ENCODE measurements at places on chromosomes 16 and 17.

DNA sequence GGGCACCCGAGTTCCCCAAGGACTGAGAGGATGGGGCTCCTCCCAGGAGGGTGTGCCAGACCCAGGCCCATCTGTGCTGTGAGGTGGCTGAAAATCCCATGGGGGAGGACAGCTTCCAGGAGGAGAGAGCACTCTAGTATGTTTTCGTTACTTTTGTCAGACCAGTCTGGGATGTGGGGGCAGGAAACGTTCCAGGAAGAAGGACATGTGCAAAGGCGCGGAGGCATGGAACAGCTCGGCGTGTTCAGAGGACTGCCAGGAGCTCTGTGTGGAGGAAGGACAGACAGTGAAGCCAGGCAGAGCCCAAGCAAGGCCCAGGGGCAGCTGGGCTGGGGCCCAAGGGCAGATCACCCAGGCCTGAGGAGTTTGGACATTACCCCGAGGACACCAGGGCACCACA lies 7.0 kb downstream of the CA4 start:
- no peak for DNase-seq

DNA sequence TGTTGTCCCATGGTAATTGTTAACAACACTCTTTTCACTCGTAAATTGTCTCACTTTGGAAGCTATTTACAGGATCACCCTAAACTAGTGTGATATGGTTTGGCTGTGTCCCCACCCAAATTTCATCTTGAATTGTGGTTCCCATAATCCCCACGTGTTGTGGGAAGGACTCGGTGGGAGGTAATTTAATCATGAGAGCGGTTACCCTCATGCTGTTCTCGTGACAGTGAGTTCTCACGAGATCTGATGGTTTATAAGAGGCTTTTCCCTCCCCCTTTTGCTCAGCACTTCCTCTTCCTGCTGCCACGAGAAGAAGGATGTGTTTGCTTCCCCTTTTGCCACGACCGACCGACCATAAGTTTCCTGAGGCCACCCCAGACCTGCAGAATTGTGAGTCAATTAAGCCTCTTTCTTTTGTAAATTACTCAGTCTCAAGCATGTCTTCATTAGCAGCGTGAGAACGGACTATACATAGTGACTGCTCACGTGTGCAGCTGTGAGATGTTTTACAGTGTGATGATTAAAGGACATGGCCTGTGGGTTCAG lies 34.4 kb downstream of the DNAH3 start:
- DNase-seq, result peak; percentile 84

GRCh38 chr17:67687511-67687910 lies 30.2 kb upstream of the NOL11 start:
- no peak for DNase-seq

GRCh38 chr16:28064706-28065249 lies 1.3 kb upstream of the GSG1L start:
- no peak for DNase-seq

DNA sequence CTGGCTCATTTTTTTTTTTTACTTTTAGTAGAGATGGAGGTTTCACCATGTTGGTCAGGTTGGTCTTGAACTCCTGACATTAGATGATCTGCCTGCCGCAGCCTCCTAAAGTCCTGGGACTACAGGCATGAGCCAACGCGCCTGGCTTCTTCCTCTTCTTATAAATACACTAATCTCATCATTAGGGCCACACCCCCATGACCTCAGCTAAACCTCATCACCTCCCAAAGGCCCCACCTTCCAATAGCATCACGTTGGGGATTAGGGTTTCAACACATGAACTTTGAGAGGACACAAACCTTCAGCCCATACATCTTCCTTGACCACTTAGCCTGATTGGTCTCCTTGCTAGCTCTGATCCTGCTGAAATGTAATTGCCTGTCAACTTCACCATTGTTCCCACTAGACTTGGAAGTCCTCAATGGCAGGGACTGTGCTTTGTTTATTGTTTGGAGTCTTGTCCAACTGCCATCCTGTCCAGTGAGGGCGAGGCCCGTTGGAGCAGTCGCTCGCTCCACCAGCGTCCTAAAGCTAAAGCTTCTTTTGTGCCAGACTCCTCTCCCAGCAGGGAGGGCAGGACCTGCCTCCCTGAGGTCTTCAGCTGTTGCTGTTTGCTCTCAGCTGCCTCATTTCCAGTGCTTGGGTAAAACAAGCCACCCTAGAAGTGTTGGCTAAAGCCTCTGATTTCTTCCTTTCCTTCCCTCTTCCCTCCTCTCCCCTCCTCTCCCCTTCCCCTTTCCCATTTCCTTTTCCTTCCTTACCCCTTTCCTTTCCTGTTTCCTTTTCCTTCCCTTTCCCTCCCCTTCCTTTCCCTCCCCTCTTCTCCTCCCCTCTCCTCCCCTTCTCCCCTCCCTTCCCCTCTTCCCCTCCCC lies 85.3 kb downstream of the HAPSTR1 start:
- DNase-seq, result no peak

DNA sequence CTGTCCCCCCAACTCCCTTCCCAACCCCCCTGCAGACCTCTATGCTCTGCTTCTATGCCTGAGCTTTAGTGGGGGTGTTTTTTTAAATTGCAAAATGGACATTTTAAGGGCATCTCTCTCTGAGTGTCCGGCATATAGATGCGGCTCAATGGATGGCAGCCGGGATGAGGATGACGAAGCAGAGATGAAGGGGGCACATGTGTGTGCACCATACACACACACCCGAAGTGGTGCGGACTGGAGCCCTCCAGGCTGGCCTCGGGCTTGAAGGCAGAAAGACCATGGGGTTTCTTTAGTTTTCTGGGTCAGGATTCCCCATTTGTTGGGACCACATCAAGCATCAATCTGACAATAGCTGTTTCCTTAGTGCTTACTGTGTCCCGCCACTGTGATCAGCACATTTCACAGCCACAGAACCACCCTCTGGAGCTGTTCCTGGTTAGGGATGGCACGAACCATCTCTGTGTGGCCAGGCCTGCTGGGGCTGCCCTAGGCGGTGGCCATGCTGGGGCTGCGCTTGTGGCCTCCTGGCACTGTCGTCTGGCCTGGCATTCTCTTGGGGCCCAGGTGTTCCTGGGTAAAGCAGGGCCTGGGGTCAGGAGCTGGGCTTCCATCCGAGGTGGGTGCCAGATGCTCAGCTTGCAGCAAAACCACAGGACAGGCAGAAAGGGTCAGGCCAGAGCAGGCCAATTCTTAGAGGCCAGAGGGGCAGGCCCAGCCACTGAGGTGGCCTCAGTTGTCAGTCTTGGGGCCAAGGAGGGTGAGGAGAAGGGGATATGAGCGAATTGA lies 49.9 kb downstream of the NT5M start:
- DNase-seq, result no peak

- no peak for DNase-seq
Observed at GRCh38 chr17:47305302-47305923, 18.3 kb upstream of the EFCAB13 start.

DNA sequence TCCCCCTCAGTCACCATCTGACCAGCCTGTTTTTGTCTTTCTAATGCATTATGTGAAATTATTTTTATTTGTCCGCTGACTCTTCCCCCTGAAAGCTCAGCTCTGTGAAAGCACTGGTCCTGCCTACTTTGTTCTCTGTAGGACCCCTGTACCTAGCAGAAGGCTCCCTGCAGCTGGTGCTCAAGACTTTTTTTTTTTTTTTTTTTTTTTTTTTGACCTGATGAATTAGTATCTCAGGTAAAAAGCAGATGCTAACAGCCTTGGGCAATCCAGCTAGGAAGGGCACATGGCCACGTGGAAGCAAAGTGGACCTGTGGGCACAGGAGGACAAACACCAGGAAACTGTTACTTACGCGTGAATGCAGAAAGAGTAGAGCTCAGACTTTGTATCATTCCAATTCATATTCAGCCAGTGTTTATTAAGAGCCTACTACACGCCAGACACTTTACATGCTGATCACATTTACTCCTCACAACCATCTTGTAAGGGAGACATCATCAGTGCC lies 629 bp upstream of the UNC119 start:
- DNase-seq, result no peak

DNA sequence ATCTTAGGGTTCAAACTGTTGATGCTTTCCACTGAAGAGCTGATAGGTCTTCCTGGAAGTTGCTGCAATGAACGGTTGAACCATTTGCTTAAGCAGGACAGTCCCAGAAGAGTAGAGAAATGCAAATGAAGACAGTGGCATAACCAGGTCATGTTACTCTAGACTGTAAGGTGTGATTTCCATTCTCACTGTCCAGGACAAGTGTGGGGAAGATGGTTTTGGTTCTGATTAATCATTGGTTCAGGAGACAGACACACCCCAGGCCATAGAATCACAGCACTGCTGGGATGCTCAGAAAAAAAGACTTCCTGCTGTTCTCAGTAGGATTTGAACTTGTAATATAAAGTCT lies 34.8 kb upstream of the XYLT2 start:
- DNase-seq, result no peak

DNA sequence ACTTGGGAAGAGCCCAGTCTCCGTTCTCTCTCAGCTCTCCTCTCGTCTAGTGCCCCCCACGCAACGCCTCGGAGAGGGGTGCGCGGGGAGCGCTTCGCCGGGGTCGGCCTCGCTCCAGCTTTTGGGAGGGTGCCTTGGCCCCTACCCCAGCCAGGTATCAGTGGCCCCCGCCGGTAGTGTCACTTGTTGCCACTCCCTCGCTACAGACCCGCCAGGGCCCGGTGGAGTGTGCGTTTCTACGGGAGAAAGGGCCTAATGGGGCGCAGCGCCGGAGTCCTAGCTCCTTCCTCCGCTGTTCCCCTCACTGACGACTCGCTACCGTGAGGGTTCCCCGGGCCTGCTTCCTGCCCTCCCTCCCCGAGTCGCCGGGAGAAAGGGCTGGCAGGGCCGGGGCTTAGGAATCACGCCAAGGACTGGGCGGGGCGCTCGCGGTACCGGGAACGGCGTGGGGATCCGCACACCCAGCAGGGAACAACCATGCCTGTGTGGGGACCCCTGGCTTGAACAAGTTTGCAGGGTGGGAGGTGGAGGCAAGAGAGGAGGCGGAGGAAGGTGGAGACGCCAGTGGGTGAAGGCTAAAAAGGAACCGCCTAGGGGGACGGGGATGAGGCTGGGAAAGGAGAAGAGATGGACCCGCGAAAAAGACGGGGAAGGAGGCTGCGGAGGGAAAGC lies 997 bp upstream of the CDH11 start:
- no peak for DNase-seq

GRCh38 chr17:6548034-6548433 lies 8.3 kb downstream of the PITPNM3 start:
- no peak for DNase-seq

DNA sequence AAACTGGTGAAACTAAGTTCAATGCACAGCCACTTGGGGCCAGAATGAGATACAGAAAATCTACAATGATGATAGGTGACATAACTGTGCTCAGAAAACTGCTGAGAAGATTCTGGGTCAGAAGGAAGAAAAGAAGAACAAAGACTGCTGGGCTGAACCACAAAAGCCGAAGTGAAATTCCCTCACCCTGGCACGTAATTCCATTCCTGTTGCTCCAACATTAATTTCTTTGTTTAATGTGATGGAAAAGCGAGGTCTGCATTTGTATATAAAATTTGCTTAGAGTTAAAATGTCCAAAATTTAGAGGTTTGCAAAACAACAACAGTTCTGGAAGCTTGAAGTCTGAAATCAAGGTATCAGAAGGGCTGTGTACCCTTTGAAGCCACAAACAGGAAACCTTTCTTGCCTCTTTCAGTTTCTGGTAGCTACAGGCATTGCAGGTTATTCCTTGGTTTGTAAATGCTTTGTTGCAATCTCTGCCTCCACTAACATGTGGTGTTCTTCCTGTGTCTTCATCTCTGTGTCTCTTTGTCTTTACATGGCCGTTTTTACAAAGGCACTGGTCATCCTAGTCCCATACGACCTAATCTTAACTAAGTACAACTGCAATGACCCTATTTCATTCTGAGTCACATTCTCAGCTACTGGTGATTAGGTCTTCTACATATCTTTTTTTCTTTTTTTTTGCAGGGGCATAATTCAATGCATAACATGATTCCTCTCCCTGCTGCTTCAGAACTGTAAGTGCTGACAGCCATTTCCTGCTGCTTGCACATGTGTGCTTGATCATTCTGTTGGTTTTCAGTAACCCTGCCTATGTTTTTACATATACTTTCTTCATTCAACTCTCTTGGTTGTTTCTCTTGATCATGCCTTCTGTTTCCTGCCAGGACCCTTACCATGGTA lies 603.0 kb upstream of the CDH8 start:
- no peak for DNase-seq

DNA sequence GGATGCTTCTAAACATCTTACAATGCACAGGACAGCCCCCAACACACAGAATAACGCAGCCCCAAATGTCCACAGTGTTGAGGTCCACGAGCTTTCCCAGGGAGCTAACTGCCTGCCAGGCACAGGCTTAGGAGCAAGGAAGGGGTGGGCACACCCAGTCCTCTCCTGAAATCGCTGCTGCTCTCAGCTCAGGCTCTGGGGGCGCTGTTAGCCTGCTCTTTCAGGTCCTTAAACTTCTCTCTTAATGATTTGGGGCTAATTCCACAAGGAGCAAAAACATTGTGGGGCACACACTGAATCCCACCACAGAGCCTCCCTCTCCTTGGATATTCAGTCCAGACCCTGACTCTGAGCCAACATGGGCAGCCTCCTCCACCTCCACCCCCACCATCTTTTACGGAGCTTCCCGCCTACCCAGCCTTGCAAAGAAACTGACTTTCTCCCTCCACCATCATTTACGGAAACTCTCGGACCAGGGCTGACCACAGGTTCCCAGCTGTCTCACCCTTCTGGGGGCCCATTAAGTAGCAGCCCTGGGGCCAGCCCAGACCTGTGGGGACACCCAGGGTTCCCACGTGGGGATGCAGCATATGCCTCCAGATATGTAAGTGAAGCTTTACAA lies 1.1 kb downstream of the CD300H start:
- peak; percentile 58 for DNase-seq

DNA sequence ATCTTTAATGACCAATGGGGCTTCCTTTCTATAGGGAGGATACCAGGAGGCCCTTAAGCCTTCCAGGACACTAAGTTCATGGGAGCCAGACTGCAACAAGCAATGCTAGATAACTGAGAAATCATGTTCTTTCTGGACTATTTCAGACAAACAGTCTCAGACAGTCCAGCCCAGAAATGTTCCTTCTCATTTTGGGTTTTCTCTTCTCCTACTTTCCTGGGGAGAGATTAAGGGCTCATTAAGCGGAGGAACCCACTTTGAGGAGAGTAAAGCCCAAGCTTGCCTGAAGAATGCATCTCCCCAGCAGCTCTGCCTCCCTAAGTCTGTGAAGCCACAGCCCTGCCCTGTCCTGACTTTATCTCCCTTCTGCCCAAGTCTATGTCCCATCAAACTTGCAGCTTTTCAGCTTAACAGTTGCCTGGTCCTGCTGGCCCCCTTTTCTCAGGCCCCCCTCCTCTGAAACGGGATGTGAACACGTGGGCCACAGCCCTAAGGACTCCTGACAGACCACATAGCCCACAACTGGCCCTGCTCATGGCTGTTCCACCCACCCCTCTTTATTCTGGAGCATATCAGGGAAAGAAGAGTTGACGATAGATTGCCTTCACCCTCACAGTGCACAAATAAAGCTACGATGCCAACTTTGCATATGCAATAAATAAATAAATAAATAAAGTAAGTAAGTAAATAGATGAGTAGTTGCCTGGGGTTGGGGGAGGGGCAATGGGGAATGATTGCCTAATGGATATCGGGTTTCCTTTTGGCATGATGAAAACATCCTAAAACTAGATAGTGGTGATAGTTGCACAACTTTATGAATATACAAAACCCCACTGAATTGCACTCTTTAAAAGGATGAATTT lies 111.0 kb downstream of the N4BP1 start:
- DNase-seq, result peak; percentile 65

- peak; percentile 49 for DNase-seq
Observed at GRCh38 chr16:2860826-2861567, 3.0 kb upstream of the PRSS22 start.

Data from NB4 (cell line).